ENCODE measurements at places on chromosomes 1 and 21.

GRCh38 chr1:207412845-207413244, 41.3 kb upstream of the CR2 start:
- no peak for DNase-seq

- no peak for DNase-seq
Measured at GRCh38 chr1:63937461-63938022, 163.7 kb downstream of the ROR1 start.

DNA sequence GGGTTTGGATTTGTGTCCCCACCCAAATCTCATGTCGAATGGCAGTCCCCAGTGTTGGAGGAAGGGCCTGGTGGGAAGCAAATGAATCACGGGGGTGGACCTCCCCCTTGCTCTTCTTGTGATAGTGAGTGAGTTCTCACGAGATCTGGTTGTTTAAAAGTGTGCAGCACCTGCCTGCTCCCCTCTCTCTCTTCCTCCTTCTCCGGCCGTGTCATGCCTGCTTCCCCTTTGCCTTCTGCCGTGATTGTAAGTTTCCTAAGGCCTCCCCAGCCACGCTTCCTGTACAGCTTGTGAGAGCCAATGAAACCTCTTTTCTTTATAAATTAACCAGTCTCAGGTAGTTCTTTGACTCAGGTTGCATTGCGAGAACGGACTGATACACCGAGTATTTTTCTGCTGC, 15.9 kb downstream of the CLDN14 start:
- DNase-seq = no peak

GRCh38 chr1:204077979-204078696, 5.2 kb downstream of the SOX13 start:
- DNase-seq = no peak

- DNase-seq = no peak
Measured at GRCh38 chr21:21146587-21147373, 148.6 kb downstream of the NCAM2 start.

GRCh38 chr1:63200676-63201075, 121.7 kb upstream of the FOXD3 start:
- DNase-seq = no peak

- no peak for DNase-seq
Measured at GRCh38 chr21:25559746-25560145, 47.5 kb downstream of the MRPL39 start.

DNA sequence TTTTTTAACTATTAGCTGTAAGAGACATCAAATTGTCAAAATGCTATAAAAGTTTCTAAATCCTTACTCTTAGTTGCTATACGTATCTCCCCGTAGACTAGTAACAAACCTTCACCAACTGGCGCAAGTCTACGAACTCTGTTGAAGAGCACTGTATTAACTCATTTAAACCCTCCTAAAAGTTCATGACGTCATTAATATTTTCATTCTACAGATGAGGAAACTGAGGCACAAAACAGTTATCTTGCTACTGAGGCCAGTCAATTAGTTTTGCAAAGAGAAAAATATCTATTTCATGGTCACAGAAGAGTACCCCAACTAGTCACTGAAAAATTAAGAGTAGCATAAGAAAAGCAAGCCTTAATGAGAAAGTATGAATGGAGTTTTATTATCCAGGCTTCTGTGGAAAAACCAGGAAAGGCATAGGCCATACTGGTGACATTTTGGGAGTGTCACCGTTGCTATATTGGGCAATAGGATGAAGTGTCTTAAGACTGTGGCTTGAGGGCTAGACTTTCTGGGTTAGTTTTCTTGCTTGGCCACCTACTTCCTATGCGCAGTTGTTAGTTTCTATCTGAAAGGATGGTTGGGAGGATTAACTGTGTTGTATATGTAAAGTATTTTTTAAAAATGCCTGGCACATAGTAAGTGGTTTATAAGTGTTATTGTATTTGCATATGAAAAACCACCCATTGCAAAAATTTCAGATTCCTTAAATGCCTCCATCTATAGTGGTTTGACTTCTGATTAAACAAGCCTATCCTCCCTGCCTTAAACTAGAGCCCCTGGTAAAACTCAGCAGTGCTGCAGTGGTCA, 52.4 kb upstream of the SYT14 start:
- no peak for DNase-seq

GRCh38 chr1:57736940-57737339, 313.1 kb upstream of the DAB1 start:
- no peak for DNase-seq

DNA sequence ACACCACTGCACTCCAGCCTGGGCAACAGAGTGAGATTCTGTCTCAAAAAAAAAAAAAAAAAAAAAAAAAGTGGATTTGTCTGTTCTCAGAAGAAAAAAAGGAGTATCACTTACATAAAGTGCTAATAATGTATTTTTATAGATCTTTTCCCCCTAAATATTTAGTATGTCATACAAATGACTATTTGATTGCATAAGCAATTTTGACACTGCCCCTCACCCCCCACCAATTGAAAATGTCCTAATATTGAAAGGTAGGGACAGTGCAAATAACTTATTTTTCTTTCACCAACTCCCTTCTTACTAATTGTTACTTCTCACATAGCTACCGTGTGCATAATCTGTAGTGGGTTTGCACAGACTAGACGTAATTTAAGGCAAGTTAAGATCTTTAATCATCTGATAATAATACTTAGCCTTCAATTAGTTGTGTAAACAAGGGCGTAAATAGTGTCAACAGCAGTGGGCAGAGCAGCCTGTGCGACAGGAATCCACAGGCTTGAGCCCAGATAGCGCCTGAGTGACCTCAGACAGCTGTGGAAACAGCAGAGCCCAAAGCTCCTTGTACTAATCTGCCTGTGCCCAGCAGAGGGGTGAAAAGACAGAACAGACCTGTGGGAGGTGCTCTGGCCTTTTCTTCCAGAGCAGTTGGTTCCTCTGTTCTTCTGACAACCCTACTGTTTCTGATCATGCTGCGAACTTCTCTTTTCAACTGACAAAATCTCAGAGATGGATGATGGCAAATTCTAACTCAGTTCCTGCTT, 4.5 kb upstream of the IER5 start:
- DNase-seq = no peak

GRCh38 chr1:98188774-98189173, 267.9 kb upstream of the DPYD start:
- DNase-seq = no peak

DNA sequence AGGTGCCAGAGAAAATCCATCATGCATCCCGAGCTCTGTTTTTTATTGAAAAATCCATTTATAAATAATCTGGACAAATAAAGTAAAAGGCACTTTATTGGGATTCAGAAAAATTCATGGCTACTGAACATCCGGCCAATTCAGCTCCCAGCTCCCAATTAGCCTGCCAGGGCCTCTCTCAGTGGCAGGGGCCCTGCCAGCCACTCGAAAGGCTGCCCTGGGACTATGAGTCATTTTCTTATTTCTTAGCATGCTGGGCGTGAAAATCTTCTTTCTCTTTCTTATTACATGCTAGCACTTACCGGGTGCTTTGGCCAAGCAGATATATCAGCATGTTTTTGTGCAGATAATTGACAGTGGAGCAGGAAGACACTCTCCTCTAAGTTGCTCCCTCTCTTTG, 283.3 kb downstream of the CAMTA1 start:
- no peak for DNase-seq

DNA sequence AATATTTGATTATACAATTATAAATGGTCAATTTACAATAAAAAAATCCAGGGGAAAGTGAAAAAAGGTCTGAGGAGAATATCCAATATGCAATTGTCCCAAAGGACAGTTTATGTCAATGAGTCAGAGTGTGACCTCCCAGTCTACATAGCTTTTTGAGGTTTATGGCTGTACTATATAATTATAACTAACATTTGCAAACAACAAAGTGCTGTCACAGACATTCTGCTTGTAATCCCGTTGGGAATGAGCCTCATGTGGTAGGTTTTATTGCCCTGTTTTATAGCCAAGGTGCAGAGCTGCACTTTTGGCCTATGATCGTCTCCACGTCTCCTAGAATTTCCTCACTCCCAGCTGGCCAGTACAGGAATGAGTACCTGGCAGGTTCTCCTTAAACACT, 103.8 kb downstream of the ADSS2 start:
- no peak for DNase-seq

GRCh38 chr1:203512848-203513584, 19.1 kb downstream of the OPTC start:
- no peak for DNase-seq

GRCh38 chr21:29196670-29197191, 66.3 kb downstream of the MAP3K7CL start:
- no peak for DNase-seq

- no peak for DNase-seq
Measured at GRCh38 chr1:50989694-50990093, 19.6 kb downstream of the CDKN2C start.

GRCh38 chr1:219876798-219877209, 51.6 kb downstream of the SLC30A10 start:
- DNase-seq = no peak

DNA sequence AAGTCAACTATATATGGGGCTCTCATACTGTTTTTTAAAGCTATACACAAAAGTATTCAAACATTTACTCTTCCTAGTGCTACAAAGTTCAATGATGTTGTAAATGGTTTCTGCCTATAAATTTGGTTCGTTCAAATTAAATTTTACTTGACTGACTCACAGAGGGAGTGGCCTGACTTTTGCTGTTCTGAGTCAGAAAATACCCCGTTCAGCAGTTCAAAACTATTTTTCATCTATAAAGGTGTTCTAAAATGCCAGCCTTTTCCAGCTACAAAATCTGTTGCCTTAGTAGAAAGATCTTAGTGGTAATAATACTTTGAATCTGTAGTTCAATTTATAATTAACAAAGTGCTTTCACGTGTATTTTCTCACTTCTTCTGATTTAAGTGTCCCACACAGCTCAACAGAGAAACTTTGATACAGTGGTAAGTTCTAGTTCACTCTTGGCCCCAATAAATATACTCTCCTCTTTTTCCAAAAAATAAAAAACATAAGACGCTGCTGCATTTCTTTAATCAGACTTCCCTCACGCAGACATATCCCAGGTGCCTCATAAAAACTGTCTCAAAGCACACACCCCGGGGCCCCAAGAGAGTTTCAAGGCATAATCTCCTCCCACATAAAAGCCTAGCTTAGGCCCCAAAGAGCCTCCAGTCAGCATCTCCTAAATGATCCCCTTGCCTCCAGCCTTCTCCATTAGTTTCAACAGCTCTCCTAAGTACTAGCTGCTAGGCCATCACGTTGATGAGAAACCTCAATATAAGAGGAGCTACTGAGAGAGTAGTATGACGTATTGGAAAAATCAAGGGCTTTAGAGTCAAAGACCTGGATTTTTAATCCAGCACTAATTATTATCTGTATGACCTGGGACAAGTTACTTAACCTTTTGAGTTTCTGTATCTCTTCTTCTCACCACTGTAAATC, 3.2 kb downstream of the PTP4A2 start:
- no peak for DNase-seq

DNA sequence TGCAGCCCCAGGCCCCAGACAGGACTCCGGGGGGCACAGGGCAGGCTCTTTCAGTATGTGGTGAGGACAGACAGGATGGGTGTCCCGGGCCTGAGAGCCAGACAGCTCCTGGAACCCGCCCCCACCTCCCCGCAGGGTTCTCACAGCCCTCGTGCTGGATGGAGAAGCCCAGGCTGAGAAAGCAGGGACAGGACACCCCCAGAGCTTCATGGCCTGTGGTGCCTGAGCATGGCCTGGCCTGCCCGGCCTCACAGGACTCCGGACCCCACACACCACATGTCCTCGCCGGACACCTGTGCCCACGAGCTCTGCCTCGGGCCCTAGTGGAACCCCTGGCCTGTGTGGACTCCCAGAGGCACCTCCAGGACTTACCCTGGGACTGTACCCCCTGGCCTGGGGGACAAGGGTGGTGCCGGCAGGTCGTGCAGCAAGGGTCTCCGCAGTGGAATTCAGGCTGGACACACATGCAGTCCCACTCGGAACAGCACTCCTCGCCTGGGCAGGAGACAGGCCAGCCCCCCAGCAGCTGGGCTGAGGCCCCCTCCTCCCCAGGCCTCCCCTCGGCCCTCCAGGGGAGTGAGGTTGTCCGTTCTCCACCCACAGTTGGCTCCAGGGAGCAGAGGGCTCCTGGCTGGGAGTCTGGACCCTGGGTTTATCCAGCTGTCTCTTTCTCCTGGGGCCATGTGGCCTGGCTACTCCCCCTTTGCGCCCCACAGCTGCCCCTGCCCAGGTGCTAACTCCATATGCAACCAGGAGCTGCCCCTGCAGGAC, 1.2 kb downstream of the TNFRSF18 start:
- DNase-seq = no peak

DNA sequence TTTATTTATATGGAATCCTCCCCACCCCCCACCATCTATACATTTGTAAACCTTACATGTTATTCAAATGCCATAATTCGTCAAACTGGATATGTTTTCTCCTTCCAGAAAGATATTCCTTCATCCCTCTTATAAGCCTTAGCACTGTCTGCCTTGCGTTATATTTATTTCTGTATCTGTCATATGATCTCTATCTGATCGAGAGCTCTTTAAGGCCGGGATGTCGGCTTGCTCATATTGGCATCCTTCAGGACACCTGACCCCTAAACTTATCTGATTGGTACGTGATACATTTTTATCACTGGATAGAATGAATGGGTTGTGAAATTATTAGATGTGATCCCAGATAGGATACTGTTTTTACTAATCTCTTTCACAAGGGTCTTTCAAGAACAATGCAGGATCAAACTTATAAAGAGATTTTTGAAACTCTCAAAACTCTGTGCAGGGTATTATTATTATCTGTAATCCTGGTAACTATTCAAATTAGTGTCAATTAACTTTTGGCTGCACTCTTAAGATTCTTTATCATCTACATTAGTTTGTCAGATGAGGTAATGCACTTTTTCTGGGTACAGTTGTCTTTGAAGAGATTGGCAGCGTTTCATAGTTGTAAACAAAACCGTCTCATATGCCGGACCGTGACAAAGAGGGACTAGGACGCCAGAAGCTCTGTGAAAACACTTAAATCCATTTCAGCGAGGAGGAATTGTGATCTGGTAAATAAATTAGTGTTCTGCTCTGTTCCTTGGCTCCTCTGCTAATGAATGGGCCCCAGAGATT, 152.0 kb downstream of the KIF26B start:
- no peak for DNase-seq

DNA sequence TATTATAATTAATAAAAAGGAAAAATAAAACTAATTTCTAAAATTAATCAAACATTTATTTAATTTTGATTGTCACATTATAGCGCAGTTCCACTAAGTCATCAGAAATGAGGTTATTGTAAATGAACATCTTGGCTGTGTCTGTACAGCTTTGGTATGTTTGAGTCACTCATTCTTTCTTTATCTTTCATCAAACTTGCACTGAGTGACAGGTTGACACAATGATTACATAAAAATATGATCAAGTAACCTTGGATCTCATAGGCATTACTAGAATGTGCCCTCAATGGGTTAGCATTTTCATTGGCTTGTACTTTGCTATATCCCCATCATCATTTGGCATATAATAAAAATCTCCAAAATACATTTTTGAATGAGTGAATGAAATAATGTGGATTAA, 1353.2 kb upstream of the ADGRL2 start:
- no peak for DNase-seq

Data from stimulated activated CD4-positive, alpha-beta T cell treated with anti-CD3 and anti-CD28 coated beads, Interleukin-1b, Interleukin-23, amount 100 ng/mL, for 4 hours (primary cell).